RPMI7951 (cell line): ENCODE measurements at places on chromosomes 5 and 9. TPM values are rescaled to one million over a fixed set of nuclear protein-coding genes. Genes with fewer than 3 reads are reported as not detected.

DNA sequence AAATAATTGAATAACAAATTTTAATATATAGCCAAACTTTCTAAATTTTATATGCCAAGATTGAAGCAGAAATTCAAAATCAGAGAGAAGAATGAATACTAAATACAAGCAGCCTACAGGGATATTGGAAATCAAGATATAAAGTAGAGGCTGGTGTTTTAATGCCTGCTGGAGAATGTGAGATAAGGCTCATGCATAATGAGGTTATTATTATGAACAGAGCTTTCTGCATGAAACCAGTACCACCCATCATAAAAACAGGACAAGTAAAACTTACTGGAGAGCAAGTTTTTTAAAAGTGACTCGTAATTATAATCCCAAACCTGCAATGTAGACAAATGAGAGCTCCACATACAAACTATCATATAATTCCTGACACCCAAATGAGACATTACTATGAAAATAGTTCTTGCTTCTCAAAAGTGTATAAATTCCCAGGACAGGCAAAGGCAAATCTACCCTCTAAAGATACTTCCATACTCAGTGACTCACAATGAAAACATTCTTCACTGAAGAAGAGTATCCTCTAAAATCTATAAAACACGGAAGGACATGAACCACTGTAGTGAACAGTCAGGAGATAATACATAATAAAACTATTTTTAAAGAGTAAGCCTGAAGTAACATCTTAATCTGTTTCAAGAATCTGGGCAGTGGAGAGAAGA, 532.0 kb upstream of the GRAMD2B start:
- DNase-seq = peak; percentile 53

- DNase-seq = peak; percentile 85
These were observed 57.8 kb downstream of the TMC1 start for GRCh38 chr9:72579190-72579589.

DNA sequence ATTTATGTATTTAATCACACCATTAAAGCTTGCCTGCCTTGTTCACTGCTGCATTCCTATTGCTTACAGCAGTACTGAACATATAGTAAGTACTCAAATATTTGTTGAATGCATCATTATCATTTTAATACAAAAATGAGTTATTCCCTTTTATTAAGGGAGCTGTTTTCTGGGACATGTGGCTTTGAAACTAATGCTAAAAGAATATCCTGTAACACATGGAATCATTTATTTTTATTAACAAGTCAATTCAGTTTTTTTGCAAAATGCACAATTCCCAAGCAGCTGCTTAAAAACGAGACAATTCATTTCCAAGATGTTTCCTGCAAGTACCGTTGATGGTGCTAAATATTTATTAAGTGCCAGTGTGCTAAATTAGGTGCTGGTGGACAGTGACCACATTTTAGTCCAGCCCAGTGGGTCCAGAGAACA, 148.3 kb upstream of the NR3C1 start:
- no peak for DNase-seq

DNA sequence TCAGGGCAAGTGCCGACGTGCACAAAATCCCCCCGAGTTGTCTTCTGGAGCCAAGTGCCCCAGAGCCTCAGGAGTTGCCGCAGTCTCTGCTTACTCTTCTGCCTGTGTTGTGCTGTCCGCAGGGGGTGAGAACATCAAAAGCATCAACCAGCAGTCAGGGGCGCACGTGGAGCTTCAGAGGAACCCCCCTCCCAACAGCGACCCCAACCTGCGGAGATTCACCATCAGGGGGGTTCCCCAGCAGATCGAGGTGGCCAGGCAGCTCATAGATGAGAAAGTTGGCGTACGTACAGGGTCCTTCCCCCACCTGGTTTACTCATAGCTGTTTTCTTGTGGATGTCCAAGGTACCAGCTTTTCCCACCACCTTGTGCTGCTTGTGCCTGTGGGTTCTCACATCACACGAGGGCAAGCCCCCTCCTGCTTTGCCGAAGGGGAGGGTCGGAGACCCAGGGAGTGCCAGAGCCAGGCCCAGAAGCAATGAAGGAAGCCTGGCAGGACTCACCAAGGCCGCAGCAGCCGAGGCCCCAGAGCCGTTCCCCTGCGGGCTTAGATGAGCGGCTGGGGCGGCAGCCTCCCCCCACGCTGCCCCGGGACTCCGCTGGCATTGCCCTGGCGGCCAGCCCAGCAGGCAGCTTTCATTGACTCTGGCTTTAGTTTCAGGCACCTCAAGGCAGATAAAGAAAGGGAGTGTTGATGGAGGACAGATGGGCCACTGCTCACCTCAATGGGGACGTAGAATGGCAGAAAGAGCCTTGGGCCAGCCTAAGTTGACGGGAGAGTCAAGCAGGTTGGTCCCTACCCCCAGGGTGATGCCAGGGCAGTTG, 33.7 kb upstream of the PRDM12 start:
- DNase-seq = no peak

DNA sequence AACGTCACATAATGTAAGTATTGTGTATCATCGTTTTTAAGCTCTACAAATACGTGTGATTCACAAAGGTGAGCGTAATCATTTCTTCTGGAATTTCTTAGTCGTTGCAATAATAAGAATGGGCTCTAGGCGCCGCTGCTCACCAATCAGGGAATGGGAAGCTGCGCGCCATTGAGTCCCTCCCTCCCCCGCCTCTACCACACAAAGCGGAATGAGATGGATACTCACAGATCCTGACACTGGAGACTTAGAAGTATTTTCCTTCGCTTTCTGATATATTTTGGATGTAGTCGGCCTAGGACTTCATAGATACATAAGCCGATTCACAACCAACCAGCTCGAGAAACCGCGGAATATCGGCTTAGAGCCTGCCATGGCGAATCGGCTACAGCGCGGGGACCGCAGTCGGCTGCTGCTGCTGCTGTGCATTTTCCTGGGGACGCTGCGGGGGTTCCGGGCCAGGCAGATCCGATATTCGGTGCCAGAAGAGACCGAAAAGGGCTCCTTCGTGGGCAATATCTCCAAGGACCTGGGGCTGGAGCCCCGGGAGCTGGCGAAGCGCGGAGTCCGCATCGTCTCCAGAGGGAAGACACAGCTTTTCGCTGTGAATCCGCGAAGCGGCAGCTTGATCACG, at the start of gene PCDHGA11:
Gene PCDHGA11 (plus strand): TSS at position 197 of the 634 bp plus-strand sequence. CDS start 177 bp downstream, at position 374.
- peak; percentile 57 for DNase-seq

GRCh38 chr9:110821064-110821463, 152.5 kb downstream of the MUSK start:
- peak; percentile 73 for DNase-seq

DNA sequence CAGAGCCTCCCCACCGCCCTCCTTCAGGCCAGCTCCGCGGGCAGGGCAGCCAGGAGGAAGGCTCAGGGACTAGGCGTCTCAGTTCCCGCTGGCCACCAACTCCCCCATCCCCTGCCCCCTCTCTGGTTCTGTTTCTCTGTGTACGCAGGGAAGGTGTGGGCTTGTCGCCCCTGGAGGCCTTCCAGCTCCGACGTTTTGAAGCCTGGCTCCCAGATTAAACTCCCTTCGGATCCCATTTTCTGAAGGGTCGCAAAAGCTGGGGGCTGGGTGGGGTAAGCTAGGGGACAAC, 346 bp downstream of the ATOX1 start:
- DNase-seq = no peak

DNA sequence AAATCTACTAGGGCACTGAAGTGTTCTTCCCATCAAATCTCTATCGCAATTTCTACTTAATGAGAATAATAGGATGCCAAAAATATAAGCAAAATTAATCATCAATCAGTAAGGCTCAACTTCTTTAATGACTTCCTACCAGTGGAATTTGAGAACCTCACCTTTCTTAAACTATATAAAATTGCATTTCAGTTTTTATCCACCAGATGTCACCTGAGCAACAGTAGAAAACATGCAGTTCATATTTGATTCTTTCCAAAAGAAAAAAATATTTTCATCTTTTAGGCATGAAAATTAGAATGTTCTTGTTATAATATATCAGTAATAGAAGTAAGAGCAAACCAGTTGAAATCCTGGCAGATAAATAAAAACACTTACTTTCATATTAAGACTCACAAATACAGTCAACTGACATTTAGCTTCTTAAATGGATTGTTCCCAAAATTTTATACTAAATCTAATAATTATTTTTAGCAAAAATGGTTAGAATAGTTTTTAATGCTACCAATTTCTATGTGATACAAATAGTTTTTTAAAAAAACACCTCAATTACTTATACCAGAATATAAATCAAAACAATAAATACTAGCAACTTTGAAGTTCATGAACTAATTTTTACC, 13.4 kb upstream of the CCDC112 start:
- peak; percentile 44 for DNase-seq

DNA sequence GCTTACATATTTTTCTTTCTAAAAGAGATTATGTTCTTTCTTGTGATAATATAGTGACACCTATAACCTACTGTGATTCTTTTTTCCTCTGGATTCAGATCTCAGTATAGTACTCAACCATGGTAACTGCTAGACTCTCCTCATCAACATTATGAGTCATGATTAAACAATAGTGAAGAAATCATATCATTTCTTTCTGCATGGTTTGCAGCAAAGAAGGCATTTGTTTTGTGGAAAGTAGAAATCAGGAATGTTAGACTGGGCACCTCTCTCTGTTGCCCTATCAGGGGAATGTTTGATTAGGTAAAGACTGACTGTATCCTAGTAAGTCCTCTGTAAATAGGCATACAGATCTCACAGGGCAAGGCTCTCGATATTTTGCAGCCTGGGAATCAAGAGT, 25.6 kb upstream of the SMC2 start:
- no peak for DNase-seq

DNA sequence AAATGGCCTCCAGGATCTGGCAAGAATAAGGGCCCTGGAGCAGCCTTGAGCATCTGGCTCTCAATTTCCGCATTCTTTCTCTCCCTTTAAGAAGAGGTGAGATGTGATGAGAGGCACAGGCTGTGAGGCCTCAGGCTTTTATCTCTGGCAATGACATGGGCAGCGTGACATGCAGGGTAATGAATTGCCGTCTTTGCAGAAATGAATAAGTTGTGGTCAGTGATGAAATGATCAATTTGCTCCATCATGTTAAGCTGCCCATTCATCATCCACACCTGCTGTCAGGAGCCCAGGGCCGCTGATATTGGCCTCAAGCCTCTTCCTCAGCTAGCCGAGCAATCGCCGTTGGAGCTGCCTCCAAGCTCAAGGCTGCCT, 265.3 kb downstream of the TRIM32 start:
- no peak for DNase-seq

- DNase-seq = no peak
These were observed 869.4 kb upstream of the NUDT12 start for GRCh38 chr5:104431981-104432380.

DNA sequence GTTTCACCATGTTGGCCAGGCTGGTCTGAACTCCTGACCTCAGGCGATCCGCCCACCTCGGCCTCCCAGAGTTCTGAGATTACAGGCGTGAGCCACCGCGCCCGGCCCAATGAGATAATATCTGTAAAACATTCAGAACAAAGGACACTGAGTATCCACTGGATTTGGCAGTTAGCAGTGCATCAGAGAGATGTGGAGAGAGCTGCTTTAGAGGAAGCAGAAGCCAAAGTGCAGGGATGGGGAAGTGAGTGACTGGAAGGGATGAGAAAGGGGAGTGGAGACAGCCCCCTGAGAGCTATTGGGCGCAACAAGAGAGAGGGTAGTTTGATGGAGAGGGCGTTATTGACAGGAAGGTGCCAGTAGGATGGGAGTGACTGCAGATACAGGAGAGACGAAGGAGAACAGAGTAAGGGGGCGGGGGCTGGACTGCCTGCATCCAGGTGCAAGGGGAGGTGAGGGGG, 157.5 kb upstream of the SHB start:
- peak; percentile 81 for DNase-seq

DNA sequence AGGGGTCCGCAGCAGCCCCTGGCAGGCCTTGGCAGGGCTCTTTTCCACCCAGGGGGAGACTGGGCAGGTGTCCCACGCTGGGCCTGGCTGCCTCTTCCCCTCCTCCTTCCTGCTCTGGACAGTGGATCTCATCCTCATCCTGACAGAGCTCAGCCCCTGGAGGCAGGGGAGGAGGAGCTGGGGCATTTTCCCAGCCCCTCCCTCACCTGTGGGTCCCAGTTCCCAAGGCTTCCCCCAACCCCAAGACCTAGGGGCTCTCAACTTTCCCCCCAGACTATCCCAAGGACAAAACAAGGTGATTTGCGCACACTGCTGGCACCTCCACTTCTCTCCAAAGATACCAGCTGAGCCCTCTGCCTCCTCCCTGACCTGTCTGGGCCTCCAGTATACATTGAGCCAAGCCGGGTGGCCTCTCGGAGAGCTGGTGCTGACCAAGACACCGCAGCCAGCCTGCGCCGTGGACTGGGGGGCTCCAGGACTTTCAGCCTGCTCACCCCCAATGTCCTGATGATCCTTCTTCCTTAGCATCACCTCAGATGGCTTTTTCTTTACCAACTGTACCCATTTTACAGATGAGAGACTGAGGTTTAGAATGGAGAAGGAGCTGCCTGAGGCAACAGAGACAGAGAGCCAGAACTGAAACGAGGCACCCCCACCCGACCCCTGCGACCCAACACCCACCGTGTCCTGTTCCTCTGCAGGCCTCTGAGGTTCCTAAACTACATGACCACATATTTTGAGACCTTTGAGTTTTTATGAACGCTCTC, 126.6 kb downstream of the BARX1 start:
- no peak for DNase-seq

- peak; percentile 3 for DNase-seq
These were observed 599.9 kb downstream of the CSNK1G3 start for GRCh38 chr5:124111886-124112285.

GRCh38 chr9:137970686-137971476, 93.3 kb downstream of the CACNA1B start:
- DNase-seq = no peak

- no peak for DNase-seq
These were observed 44.1 kb downstream of the APTX start for GRCh38 chr9:32957358-32957757.

DNA sequence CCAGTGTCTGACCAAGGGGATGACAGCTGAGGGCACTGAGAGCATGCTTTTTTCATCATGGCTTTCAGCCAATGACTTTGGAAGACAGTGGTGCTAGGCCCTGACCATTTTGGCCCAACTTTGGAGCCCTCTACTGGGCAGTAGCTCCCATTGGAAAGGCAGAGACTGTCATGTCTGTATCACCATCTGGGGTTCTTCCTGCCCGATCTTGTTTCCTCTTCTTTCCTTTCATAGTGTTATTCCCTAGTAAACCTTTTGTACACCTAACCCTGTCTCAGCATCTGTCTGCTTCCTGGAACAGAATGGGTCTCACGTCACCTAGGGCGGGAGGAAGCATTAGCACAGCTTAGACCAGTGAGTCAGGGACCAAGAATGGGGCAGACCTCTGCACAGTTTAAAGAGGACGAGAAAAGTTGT, 97.4 kb upstream of the MAST4 start:
- peak; percentile 43 for DNase-seq

Gene PPIC
- total RNA-seq = 34.0 and 48.2 TPM in 2 replicates

Gene CCDC112
- total RNA-seq = 8.4 and 8.9 TPM in 2 replicates

Gene EQTN
- total RNA-seq = not detected in 2 replicates

Gene LCN2
- not detected in 2 replicates for total RNA-seq

Gene PKD2L2
- not detected in 2 replicates for total RNA-seq

Gene MSMP
- total RNA-seq = not detected in 2 replicates

Gene ANKRD33B
- total RNA-seq = 0.36 and 0.59 TPM in 2 replicates

Gene EXD3
- total RNA-seq = 0.24 and 1.3 TPM in 2 replicates

Gene GAPT
- total RNA-seq = not detected in 2 replicates
